Fibroblast of skin of abdomen (primary cell): ENCODE measurements at places on chromosomes 13 and 19.

GRCh38 chr13:37775871-37776270 lies 93.7 kb downstream of the TRPC4 start:
- peak; percentile 68 for DNase-seq

DNA sequence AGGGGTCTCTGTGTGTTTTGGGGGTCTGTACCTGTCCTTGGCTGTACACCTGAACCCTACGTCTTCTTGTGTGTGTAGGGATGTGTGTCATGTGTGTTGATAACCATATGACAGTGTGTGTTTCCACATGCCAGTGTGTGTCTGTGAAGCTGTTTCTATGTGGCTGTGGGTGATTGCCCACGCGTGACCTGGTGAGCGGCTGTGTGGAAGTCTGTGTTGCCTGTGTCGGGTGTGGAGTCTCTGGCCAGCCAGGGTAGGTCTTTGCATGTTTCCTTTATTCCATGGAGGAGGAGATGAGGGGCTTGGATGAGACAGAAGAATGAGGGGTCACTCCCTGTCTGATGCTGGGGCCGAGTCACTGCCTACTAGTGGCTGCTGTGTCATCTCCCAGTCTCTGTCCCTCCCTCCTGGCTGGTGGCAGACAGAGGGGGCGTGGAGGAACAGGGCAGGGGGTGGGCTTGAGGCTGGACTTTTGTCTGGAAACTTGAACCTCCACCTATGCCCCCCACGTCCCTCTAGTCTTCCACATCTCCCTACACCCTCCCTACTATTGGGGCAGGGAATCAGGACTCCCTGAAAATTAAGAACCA lies 2.8 kb upstream of the FOSB start:
- no peak for DNase-seq

GRCh38 chr19:13028027-13028426 lies 32.8 kb downstream of the NFIX start:
- no peak for DNase-seq

GRCh38 chr19:30666301-30666803 lies 294.2 kb downstream of the ZNF536 start:
- DNase-seq, result peak; percentile 14

GRCh38 chr13:48949566-48950500 lies 25.9 kb upstream of the FNDC3A start:
- DNase-seq, result no peak

GRCh38 chr13:32205431-32206096 lies 109.6 kb downstream of the ZAR1L start:
- no peak for DNase-seq
